ENCODE measurements at places on chromosomes 7 and 10.
A peak's percentile ranks its signal among the peaks of the same experiment; 100 is the strongest.

GRCh38 chr7:108294595-108294994 is 161.6 kb downstream of the NRCAM start:
- no peak for DNase-seq

DNA sequence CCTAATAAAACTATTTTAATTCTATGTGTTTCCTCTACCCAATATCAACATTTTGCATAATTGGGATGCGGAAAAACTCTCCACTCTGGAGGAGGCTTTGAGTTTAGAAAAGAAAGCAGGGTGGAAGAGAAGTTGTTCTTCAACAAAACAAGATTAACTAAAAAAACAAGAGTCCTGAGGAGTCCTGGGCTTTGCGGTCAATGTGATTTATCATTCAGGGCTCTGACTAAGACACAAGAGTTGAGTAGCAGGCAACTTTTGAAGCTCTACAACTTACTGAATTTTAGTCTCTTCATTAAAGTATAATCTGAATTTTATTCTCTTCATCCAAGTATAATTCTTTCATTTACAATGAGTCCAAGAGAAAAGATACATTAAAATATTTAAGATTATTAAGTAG is 18.3 kb upstream of the TMEM26 start:
- no peak for DNase-seq

- DNase-seq: no peak
Observed at GRCh38 chr7:151126491-151127137, 40.3 kb downstream of the AGAP3 start.

- DNase-seq: no peak
Observed at GRCh38 chr10:120969219-120969645, 118.1 kb downstream of the WDR11 start.

- DNase-seq: no peak
Observed at GRCh38 chr7:91541641-91542040, 277.4 kb downstream of the FZD1 start.

- DNase-seq: peak; percentile 3
Observed at GRCh38 chr7:129169171-129169671, 19.2 kb upstream of the SMO start.

GRCh38 chr7:40654171-40654570 is 519.4 kb downstream of the SUGCT start:
- DNase-seq: no peak

GRCh38 chr10:28986117-28986792 is 302.6 kb upstream of the LYZL1 start:
- DNase-seq: no peak

DNA sequence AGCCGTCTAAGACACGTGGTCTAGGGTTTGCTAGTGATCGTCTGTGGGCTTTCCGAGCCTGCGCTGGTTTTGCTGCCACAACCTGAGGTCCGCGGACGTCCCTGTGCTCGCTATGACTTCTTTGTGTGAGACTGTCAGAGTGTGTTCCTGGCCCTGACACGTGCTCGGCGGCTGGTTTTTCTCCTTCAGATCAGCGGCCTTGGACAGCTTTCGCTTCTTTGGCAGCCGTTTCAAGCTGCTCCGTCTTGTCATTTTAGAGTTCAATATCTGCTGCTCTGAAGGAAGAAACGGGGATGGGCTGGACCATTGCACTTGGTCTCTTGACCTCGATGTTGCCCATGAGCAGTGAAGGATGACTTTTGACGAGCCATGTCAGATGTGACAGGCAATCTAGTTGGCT is 147.3 kb downstream of the MGMT start:
- no peak for DNase-seq

DNA sequence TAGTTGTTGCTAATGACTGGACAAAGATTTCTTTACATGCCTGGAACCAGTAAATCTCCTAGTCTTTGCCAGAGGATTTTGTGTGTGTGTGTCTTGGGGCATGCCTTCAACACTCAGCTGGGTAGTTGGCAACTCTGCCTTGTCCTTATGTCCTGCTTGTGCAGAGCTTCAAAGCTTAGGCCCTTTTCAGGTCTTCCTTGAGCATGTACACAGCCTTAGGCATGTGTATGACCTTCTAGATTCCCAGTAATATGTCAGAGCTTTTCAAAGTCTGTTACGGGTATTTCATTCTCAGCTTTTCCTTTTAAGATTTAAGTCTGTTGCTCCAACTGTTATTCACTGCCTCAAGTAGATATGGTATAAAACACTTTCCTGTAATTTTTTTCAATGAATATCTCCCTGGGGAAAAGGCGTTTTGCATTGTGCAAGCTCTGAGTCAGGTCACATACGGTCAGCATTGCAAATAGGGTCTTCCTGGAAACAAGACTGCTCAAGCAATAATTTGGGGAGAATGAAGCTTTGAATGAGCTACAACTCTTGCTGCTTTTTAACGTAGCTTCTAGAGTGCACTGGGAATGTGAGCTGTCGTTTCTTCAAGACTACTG is 25.5 kb downstream of the SHOC2 start:
- no peak for DNase-seq

- DNase-seq: no peak
Observed at GRCh38 chr10:125925262-125925834, 29.0 kb downstream of the FANK1 start.
